ENCODE measurements at places on chromosomes 13 and 19.

DNA sequence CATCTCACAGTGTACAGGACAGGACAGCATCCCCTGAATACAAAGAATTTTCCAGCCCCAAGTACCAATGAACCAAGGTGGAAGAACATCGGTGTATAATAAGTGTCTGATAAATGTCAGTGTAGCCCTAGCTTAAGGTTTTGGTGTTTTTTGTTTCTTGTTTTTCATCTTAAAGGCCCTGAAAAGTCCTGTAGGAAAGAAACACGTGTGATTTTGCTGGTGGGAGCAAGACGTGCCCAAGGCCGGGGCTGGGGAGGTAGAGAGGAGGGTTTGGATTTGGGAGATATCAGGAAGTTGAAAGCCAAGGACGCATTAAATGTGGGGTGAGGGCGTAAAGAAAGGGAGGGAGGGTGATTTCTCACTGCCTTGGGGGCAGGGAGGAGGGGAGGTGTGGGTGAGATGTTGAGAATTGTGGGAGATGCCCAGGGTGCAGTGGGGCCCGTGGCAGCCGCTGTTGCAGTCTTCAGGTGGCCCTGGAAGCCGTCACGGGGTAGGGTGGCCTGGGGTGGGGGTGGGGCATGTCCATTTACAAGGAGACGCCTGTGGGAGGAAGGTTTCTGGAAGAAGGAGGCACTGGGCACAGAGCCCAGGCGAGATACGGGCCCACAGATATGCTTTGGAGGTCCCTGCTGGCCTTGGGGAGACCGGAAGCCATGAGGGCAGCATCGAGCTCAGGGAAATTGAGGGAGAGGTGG, 6.7 kb downstream of the CAMSAP3 start:
- DNase-seq, result no peak

GRCh38 chr19:14418856-14419105, 360 bp downstream of the DDX39A start:
- peak; percentile 79 for DNase-seq

DNA sequence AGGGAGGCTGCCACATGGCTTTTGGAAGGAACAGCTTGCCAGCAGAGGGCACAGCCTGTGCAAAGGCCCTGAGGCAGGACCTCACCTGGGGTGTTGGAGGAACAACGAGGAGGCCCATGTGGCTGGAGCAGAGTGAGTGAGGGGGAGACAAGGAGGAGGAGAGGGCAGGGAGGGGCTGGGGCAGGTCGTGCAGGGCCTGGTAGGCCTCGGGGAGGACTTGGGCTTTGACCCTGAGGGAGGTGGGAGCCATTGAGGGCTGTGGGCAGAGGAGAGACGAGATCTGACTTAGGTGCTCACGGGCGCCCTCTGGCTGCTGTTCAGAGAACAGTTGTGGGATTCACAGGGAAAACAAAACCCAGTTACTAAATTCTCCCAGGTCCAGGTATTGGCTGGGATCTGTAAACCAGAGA, 25.2 kb downstream of the ZNRF4 start:
- DNase-seq, result peak; percentile 21

- DNase-seq, result no peak
These were observed 261.6 kb downstream of the GPC5 start for GRCh38 chr13:91660076-91660415.

GRCh38 chr13:21686751-21687391, 16.0 kb downstream of the FGF9 start:
- no peak for DNase-seq

DNA sequence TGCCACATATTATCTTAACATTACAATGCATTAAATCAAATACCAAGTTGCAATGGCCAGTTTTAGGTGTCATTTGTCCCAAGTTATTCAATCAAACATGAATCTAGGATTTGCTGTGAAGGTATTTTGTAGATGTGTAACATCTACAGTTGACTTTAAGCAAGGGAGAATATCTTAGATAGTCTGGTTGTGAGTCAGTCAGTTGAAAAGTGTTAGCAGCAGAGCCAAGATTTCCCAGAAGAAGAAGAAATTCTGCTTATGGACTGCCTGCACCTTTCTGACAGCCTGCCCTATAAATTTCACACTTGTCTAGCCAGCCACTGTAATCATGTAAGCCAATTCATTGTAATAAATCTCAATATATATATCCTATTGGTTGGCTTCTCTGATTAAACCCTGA, 41.3 kb upstream of the INTS6 start:
- DNase-seq, result no peak

DNA sequence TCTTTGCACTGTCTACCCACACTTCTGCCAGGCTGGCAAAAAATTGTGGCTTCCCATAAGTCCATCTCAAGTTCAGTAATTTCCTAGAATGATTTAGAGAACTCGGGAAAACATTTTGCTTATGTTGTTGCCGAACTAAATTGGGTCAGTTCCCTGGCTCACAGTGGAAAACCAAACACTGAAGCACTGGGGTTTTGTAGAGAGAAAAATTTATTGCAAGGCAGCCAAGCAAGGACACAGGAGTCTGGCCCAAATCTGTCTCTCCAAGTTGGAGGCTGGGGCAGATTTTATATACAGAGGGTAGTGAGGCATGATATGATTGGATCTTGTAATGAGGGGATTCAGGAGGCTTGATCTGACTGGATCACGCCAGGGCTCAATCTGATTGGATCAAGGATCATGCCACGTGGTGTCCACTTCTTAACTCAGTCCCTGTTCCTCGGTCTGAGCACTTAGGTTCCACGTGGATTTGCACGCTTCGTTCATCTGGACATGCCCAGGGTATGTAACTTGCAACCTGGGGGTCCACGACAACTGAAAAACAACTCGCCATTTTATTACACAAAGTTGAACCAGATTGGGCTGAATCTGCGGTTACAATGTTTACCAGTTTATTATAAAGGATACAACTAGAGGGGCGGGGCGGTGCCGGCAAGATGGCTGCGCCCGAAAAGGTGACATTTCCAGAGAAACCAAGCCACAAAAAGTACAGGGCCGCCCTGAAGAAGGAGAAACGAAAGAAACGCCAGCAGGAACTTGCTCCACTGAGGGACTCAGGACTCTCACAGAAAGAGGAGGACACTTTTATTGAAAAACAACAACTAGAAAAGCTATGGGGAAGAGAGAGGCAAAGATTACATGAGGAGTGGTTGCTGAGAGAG, 7.3 kb downstream of the CD209 start:
- no peak for DNase-seq

GRCh38 chr13:20219577-20219976, 12.5 kb downstream of the GJB6 start:
- no peak for DNase-seq

- no peak for DNase-seq
These were observed 107.8 kb downstream of the FOXO1 start for GRCh38 chr13:40558656-40559055.

GRCh38 chr19:4456476-4456842, 1.1 kb downstream of the UBXN6 start:
- DNase-seq, result no peak

GRCh38 chr19:46495786-46496099, at the start of gene PNMA8B:
Gene PNMA8B, minus strand, starts transcription at chr19:46495867. Its CDS starts 402 bp downstream, at chr19:46495465.
- peak; percentile 68 for DNase-seq

DNA sequence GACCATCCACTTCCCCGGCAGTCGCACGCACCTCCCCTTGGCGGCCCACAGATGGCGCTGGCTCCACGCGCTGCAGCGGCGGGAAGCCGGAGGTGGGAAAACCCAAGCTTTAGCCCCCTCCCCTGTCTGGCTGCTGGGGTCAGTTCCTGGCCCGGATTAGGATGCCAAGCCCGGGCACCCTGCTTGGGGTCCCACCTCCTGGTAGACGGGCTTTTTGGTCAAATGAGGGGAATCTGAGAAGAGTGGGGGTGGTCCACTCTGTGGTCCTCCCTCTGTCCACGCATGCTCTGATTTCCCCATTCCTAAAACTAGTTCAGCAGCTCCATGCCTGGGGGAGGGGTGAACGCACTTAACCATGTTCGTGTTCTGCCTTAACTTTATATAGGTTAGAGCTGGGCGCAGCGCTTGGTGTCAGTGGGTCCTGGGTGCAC, 8.1 kb upstream of the ADGRE2 start:
- DNase-seq, result peak; percentile 11

DNA sequence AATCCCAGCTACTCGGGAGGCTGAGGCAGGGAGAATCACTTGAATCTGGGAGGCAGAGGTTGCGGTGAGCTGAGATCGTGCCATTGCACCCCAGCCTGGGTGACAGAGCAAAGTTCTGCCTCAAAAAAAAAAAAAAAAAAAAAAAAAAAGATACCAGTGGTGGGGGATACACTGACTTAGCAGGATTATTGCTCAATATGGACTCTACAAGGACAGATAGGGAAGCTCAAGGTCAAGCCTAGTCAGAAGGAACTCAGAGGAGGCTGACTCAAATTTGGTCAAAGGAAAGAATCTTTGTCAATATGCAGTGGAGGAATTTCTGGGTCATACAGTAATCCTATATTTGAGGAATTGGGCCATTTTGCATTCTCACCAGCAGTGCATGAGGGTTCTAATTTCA, 6.7 kb upstream of the DIAPH3 start:
- no peak for DNase-seq

DNA sequence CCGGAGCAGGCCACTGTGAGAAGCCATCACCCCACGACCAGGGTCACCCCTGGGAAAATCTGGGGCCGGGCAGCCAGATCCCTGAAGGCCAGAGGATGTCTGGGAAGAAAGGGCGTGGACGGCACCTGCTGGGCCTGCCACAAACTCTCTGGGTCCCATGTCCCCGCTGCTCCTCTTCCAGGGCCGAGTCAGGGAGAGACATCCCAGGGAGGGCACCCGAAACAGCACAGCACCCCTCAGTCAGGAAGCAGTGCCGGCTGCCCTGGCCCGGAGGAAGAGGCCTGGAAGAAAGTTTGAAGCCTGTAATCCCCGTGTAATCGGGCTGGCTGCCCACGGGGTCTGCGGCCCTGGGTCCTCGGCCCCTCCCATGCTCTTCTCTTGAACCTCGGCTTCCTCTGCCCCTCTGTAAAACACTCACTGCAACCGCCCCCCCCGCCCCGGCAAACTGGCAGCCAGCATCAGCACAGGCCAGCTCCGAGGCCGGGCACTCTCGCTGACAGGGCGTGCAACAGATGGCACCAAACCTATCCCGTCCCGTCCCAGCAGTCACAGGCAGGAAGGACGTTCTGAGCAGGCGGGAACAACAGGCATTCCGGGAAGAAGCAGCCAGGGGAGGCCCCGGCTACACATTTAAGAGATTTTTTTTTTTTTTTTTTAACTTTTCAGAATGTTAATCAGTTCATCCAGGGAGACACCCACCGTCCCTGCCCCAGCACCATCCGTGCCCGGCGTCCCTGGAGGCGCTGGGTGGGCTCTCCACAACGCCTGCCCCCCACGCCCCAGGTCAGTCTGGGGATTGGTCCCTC, 1.5 kb downstream of the SBNO2 start:
- DNase-seq, result no peak

DNA sequence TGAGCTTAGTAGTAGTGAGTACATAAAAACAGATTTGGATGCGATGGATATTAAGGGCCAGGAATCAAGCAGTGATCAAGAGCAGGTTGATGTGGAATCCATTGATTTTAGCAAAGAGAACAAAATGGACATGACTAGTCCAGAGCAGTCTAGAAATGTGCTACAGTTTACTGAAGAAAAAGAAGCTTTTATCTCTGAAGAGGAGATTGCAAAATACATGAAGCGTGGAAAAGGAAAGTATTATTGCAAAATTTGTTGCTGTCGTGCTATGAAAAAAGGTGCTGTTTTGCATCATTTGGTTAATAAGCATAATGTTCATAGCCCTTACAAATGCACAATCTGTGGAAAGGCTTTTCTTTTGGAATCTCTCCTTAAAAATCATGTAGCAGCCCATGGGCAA, 11.4 kb downstream of the CHAMP1 start:
- DNase-seq, result no peak

DNA sequence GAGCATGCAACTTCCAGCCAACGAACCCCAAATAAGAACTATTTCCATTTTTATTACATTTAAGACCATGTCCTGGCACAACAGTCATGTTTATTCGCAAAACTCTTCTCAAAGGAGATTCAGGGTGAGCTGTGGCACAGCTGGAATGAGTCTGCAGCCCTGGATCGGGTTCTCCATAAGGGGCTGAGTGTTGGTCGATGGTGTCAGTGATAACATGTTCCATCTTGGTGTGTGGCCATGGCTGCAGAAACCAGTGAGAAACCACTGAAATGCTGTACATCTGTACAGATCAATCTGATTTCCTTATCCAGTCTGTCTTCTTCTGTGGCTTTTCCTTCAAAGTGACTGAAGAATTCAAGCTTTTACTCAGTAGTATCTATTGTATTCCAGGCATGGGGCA, 15.2 kb downstream of the FAM124A start:
- DNase-seq, result no peak

GRCh38 chr13:74066937-74067336, 67.3 kb downstream of the KLF12 start:
- no peak for DNase-seq

GRCh38 chr13:105915146-105915850, 620.2 kb downstream of the EFNB2 start:
- no peak for DNase-seq

GRCh38 chr13:49503951-49504350, 8.2 kb downstream of the PHF11 start:
- DNase-seq, result no peak

DNA sequence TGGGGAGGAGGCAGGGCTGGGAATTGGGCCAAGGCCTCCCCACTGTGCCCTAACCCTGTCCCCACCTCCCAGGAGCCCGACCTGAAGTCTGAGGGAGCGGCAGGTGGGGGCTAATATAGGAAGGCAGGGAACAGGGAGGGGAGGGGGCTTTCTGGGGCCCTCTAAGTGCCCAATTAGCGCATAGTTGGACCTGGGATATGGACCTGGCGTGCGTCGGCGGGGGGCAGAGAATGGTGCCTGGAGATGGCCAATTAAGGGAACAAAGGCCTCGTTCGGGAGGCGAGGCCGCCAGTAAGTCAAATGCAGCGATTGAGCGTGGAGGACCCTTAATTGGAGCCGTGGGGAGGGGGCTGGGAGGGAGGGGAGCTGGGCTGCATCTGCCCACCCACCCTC, at the start of gene C19orf85:
Gene C19orf85, minus strand, starts transcription at position 90 of the 393 bp plus-strand sequence. CDS start 197 bp downstream, outside the sequence.
- DNase-seq, result no peak
